ENCODE measurements at places on chromosomes 3 and 15.

DNA sequence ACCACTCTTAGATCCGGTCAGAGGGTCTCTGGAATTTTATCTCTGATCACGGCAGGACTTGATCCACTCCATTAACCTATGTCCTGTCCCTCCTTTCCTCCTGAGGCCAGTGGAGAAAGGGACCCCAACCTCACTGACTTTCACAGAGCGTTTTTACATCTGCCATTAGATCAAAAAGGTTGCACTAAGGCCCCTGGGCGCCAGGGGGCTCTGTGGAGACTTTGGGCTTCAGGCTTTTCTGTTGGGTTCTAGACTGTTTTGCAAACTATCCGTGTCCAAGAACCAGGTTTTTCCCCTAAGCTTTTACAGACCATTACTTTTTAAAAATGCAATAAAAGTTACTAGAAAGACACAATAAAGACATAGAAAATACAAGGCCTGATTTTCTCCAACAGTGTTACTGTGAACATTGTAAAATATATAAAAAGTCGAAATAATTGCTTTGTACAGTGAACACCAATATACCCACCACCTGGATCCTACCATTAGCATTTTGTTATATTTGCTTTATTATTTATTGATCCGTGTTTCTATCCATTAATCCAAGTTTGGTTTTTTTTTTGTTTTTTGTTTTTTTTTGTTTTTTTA, 159.7 kb downstream of the POLR2M start:
- DNase-seq = no peak

DNA sequence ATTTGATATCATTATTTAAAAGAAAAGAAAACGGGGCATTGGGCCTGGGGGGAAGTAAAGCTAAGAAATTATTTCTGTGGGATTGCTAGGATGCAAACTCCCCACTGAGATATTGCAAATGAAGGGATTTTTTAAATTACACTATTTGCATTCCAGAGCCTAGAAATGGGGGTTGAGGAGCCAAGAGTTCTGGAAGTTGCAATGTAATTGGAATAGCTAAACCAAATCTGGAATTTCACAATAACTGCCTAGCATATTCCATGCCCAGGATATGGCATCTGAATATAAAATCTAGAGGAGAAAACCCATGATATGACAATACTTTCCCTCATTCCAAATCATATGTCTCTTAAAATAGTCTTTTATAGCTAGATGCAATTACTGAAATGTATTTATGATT, 93.0 kb downstream of the CADM2 start:
- DNase-seq = no peak

DNA sequence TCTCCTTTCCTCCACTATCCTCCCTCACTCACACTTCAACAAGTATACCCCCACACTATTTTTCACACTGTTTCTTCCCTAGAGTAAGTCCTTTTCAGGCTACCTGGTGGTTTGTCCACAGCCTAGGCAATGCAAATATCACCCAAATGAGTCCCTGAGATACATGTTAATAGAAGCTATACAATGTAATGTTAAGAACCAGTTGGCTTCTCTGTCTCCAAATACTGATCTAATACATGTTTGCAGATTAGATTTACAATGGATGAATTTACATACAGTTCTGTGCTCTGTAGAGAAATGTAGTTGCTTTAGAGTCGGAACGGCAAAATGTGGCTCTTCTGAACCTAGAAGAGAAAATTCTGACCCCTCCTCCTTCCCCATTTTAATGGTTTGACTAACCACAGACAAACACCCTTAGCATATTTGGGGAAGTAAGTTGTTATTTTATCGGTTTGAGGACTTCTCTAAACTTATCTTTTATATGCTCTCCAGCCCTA, 63.6 kb upstream of the MBNL1 start:
- no peak for DNase-seq

- no peak for DNase-seq
Measured at GRCh38 chr15:74809956-74810355, 2.7 kb upstream of the LMAN1L start.

DNA sequence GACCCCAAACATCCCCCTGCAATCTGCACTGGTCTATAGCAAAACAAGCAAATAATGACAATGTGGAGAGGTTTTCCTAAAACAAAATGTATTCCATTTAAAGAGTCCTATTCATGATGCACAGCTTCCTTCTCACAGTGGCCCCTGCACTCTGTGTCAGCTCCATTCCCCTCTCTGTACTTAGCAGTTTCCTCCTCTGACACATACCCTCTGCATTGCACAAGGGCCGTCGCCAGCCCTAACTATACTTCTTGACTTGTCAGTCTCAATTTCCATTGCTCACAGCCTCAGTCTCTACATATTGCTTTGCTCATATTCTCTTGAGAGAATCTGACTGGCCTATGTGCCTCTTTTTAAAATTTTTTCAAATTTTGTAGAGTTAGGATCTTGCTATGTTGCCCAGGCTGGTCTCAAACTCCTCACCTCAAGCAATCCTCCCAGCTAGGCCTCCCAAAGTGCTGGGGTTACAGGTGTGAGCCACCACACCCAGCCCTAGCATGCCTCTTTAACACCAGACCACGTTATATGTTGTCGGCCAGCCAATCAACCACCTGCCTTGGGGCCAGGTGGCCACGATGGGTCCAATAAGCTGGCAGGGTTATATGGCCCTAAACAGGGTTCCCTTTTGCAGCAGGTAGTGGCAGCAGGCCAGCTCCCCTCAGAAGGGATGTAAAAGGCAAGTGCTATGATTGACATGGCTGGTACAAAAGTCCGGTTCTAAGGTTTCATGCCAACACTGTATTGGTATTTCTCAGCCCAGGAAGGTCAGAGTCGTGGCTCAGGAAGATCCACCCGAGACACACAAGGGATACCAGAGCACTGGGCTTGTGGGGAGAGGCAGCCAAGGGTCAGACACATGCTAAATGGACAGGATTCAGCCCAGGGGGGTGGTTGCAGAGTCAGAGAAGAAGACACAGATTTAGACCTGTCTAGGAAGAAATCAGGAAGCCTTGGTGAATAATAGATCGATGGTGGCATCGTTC, 59.0 kb upstream of the SMAD3 start:
- DNase-seq = no peak

- no peak for DNase-seq
Measured at GRCh38 chr3:191770541-191770940, 309.6 kb downstream of the PYDC2 start.

DNA sequence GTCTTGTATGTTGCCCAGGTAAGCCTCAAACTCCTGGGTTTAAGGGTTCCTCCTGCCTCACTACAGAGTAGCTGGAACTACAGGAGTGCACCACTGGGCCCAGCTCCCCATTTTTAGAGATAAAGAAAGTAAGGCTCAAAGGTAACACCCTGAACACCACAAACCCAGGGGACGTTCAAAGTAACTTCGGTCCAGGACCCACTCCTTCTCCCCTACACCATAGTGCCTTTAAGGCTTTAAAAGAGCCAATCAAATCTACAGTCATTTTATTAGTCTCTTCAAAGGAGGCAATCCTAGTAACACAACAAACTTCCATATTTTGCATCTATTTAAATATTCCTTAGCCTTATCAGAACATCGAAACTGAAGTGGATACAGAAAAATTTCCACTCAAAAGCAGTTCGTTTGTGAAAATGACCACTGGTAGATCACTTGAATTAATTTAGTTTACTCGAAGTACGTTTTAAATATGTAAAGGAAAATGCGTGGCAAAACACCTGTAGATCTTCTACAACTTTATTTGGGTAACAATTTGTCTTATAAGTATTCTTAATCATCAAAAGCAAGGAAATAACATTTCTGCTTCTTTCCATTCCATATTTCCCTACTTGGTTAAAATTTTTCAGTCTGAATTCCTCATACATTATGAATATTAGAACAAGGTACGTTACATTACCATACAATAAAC, 1.8 kb downstream of the STAG1 start:
- DNase-seq = no peak

DNA sequence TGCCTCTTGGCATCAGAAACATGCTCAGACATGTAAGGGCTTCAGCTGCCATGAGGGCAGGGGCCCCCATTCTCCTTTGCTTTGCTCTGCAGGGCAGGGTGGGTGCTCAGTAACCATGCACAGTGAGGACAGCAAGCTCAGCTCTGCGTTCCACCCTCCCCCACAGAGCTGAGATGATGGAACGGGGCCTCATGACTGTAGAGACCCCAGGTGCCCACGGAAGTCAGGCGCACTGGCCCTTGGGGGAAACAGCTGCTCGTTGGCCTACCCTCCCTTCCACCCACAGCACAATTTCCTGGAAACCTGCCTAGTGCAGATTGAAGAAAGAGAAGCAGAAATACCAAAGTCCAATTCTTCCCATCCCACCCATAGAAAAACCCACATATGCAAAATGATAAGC, 10.5 kb downstream of the CTXND1 start:
- no peak for DNase-seq

- no peak for DNase-seq
Measured at GRCh38 chr15:88992216-88992615, 79.0 kb upstream of the MFGE8 start.

- peak; percentile 58 for DNase-seq
Measured at GRCh38 chr15:68635141-68635540, 56.3 kb downstream of the CORO2B start.

DNA sequence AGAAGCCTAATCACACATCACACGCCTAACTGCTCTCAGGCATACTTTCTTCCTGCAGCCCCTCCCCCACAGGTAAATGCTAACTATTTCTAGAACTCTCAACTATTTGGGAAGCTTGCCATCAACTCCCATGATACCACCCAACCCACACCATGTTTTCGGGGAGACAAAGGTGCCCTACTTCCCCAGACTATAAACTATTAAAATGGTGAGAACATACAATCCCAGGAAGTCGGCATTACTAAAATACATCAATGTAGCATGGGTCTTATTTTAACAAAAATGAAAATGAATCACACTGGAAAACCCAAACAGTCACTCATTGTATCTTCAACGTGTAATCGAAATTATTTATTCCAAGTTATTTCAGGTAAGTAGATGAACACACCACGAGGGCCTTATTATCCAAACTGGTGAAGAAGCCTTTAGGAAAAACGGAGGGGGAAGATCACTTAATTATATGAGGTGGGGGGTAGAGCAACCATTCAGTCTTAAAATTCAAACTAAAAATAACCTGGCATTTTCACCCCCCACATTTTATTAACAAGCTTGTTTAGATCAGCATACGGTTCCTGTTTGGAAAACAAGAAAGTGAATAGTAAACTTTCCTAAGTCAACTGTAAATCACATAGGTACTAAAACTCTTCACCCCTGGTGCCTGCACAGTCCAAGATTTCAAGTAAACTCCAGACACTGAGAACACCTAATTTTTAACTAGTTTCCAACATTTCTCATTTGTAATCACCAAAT, 1.9 kb downstream of the TBL1XR1 start:
- DNase-seq = peak; percentile 51

GRCh38 chr15:99090011-99090699, 14.7 kb upstream of the SYNM start:
- DNase-seq = no peak

DNA sequence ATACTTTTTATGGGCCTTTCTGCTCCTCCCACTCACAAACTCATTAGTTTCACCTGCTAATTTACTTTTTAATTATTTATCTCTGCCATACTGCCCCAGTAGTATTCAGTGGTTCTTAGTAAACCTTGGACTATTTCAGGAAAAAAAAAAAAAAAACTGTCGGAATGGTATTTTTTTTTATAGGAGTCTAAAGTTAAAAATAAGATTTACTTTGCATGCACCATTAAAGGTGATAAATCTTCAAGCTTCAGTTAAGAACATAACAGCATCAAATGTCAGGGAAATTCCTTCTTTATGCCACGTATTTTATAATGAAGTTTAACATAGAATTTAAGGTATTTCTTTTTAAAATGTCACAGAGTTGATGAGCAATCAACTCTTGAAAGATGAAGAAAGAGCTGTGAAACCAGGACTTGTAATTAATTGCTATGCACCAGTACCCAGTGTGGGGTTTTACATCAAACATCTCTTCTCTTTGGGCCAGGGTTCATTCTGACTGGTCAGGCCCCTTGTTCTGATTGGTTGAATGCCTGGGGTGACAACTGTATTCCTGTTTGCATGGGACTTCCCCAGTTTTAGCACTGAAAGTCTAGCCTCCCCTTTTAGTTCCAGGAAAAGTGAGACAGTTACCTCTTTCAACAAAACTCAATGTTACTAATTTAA, 40.3 kb upstream of the PTPRG start:
- no peak for DNase-seq
